Retina (tissue), 1 donor: ENCODE measurements at places on chromosomes 1 and 21.

GRCh38 chr1:156154317-156154749 is 948 bp downstream of the SEMA4A start:
- no peak for DNase-seq

GRCh38 chr1:206658264-206658980 is 23.1 kb downstream of the DYRK3 start:
- peak; percentile 75 for DNase-seq

GRCh38 chr1:8456308-8456912 is 138.5 kb downstream of the SLC45A1 start:
- no peak for DNase-seq

DNA sequence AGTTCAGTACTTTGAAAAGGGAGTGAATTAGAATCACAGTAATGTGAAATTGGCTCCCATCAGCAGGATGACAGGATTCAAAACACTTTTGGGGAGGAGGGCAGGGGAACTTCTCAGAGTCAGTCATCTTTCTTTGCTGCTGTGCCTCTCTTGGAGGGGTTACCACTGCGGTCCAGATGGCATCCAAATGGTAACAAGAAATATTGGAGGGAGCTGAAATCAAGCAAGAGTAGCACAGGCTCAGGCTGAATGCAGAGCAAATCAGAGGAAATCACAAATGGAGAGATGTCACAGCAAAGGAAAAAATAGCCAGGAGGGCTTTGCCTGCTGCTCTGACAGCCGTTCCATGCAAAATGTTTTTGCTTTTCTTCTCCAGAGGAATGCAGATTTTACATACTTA is 75.0 kb upstream of the C8B start:
- DNase-seq = no peak

DNA sequence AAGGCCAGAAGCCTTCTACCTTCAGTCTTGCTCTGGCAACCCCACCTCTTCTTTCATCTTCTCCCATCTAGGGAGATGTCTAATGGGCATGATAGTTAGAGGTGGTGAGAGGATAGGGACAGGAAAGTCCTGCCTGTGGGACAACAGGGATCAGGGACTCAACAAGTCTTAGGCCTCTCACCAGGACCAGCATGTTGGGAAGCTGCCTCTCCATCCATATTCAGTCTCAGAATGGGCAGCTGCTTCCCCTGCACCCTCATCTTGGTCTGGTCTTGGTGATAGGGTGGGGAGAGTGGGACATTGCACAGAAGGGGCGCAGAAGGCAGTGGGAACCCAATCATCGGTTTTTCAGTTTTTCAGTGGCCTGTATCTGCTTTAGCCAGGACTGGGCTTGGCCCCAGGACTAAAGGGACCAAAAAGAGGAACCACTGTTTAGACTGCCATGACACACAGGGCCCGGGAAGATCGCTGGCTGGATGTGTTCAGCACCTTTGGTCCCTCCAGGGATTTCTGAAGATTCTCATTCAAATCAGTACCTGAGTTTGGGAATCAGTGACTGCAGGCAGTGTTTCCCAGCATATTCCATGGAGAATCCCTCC is 12.7 kb downstream of the RHEX start:
- DNase-seq = no peak

- DNase-seq = no peak
These were observed 16.1 kb upstream of the FCAMR start for GRCh38 chr1:206986402-206986801.

DNA sequence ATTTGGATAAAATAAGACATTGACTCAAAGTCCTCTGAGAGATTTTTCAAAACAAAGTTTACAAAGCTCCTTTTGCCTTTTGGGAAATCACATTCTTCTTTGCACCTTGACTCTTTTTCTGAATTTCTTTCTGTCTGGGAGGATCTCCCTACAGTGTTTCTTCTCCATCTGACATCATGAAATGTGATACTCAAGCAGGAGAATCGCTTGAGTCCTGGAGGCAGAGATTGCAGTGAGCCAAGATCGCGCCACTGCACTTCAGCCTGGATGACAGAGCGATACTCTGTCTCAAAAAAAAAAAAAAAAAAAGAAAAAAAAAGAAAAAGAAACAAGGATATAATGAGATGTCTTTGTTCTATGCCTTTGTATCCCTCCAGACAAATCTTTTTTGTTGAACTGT is 13.3 kb upstream of the GRIK1 start:
- no peak for DNase-seq

- DNase-seq = no peak
These were observed 12.1 kb upstream of the ADAMTSL4 start for GRCh38 chr1:150536836-150537731.

GRCh38 chr1:66791621-66792610 is 9.2 kb downstream of the INSL5 start:
- DNase-seq = no peak

GRCh38 chr1:175841738-175842187 is 98.4 kb upstream of the TNR start:
- DNase-seq = peak; percentile 28

GRCh38 chr1:156117414-156118176 is 3.1 kb downstream of the LMNA start:
- no peak for DNase-seq

DNA sequence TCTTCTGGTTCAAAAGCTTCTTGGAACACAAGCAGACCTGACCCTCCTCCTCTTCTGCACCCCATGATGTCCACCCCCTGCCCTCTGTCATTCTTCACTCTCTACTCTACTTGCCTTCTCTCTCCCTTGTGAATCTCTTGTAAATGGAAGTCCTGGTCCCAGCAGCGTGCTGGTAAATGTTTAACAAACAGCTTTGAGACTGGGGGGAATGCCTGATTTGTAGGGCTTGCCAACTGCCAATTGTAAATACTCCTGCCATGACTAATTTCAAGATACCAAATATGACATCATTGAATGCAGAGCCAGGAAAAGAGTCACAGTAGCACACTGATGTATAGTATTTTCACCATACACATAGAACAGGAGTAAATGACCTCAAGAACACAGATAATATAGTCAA is 40.9 kb upstream of the LRRN2 start:
- DNase-seq = no peak

DNA sequence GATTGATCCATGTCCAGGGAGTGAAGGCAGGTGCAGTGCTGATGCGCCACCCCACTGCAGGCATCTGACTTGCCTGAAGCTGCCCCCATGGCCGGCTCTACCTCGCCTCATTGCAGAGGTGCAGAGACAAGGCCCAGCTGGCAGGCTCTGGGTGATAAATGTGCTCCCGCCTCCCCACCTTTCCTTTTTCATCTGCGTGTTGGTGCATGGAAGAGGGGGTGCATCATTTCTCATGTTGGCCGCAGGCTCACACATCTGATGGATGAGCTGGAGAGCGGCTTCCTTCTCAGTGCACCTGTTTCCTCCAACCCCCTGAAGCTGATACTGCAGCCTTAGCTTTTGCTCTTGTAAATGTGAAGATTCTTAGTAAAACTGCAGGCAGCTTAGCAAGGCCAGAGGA is 306.0 kb upstream of the KAZN start:
- no peak for DNase-seq

GRCh38 chr1:77825131-77825709 is 45.8 kb downstream of the MIGA1 start:
- no peak for DNase-seq

DNA sequence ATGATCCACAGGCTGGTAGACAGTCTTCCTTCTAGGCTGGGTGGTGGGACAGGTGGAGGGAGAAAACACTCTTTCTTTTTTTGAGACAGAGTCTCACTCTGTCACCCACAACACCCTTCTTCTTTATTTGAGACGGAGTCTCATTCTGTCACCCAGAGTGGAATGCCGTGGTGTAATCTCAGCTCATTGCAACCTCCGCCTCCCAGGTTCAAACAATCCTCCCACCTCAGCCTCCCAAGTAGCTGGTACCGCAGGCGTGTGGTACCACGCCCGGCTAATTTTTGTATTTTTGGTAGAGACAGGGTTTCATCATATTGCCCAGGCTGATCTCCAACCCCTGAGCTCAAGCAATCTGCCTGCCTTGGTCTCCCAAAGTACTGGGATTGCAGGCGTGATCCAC is 2.9 kb downstream of the GPR37L1 start:
- DNase-seq = no peak

DNA sequence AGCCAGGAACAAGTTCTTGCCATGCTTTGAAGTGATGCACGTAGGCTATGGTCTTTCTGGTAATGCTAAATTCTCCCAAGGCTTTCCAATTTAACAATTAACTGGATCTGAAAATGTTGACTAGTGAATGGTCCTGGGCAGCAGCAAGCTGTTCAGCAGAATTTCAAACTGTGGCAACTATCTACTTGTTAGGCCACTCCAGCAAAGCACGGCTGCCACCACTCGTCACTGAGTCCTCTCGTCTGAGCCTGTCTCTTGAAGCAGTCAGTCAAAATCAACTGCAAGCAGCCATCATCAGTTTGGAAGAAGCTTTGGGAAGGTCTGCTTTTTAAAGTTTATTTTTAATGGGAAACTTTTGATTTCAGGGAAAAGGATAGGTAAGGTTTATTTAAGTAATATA is 6.1 kb downstream of the FLVCR1 start:
- DNase-seq = no peak

DNA sequence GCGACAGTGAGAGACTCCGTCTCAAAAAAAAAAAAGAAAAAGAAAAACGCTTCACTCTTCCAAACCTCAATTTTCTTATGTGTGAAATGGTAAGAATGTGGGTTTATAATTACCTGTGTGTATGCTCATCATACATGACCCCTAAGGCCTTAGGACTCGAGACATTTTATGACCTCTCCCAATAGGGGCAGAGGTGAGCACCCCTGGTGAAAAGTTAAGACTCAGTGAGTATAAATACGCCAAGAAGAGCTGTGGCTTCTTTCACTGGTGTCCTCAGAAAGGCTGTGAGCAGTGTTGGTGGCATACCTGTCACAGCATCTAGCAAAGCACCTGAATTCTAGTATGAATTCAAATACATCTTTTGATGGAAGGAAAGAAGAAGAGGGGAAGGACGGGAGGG is 7.8 kb upstream of the FCMR start:
- DNase-seq = no peak

DNA sequence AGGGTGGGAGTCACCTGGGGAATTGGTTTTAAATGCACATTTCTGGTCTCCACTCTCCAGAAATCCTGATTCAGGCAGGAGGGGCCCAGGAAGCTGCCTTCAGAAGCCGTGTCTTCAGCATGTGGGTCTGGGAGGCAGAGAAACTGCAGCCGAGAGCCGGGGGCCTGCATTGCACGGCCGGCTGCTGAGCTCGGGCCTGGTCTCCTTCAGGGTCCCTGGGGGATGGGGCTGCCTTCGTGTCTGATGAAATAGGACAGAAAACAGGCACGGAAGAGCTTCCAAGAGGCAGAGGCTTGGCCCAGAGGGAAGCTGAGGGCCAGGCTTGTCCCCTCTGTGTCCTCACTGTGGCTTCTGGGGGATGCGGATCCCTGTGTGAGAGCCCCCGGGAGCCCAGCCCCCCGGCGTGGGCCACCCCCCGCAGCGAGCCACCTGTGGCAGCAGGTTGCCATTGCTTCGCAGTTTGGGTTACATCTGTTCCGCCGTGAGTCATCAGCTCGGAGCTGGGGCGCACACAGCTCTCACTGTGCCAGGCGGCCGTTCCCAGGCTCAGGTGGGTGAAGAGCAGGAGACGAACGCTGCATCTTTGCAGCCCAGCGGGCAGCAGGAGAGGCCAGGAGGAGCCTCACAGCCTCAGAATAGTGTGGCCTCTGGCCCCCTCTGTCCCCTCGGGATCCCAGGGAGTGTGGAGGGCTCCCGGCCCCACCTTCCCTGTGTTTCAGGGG is 72.4 kb downstream of the AJAP1 start:
- DNase-seq = no peak

GRCh38 chr1:67440339-67440738 is 10.1 kb upstream of the SERBP1 start:
- no peak for DNase-seq

DNA sequence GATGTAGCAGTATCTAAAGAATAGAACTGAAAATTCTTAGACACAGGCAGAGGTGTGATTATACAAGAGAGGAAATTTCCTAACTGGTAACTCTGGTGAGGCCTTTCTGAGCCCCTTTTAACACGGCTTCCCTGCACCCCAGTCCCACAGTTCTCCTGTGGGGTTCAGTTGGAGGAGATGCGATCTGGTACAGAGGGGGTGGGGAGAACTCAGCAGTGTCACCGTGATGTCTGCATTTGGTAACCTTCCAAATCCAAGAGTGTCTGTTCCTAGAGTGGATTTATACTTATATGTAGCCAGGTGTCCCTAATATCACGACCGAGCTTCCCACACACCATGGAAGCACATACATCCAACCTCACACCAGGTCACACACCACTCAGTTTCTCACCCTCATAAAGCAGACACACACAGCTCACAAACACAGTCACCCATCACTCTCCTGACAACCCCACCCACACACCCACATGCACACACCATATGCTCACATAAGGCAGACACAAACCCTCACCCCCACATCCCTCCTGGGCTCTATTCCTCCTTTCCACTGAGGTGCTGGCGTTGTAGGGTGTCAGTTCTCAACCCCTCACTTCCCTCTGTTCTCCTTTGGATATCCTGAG is 48.5 kb downstream of the RHBG start:
- DNase-seq = no peak

DNA sequence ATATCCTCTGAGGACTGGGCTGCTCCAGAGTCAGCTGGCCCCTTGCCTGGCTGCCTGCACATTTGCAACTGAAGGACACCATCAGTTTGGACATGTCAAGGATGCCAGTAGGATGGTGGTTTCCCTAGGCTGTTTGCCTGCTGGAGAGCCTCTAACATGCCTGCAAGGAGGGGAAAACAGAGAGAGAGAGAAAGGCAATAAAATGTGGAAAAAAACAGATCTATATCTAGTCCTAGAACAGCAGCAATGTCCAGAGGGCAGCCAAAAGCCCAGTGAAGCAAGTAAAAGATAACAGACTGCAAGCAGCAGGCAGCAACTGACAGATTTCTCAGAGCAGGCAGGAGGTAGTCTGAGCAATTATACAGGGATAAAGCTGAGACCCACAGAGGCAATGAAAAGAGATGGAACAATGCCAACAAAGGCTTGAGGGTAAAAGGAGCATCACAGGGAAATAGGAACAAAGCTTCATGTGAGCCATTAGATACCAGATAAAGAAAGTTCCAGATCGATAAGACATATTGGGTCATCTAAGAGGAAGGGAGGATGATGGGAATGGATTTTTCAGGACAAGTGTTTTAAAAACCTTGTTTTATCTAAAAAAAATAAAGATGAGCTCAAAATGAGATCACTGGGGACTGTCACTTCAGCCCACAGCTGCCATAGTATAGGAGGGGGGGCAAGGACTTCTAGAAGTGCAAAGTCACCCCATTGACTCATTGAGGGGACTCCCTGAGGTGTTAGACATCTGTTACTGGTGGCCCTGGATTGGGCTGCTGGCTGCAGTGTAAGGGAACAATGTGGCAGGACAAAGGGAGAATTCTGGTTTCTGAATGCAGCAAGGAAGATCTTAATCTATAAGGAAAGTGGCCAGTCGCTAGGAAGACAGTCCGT is 38.6 kb upstream of the GADD45A start:
- DNase-seq = peak; percentile 88
